CD4-positive, alpha-beta T cell treated with Interleukin-1 beta for 1 hour (primary cell): ENCODE measurements at places on chromosomes 7 and 10.

DNA sequence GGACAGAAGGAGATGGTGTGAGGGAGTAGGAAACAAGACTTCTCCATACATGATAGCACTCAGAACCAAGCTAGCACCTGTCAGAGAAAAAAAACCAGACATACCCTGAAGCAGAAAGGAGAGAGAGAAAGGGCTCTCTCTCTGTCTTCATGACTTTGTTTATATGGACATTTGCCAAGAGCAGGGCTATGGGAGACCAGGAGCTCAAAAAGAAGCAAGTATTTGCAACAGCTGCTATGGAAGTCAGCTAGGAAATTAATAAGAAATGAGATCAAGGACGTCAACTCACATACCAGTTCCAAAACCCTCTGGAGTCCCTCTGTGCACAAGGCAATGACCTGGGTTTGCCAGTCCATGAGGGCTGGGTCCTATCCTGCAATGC lies 111.6 kb downstream of the SGMS1 start:
- no peak for DNase-seq

DNA sequence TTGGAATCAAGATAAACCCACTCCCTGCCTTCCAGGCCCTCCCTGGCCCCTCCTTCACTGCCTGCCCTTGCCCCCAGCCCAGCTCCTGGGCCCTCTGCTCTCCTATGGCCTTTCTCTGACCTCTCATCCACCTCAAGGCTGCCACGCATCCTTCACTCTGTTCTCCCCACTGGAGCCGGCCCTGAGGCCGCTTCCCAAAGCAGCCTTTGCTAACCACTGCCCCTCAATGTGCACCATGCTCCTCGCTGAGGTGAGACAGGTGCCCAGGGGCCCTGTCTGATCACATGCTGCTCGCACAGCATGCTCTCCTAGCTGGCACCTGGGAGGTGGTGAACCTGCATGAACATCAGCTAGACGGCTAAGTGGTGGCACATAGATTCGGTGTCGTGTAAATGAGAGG lies 138.5 kb upstream of the RET start:
- DNase-seq: no peak

DNA sequence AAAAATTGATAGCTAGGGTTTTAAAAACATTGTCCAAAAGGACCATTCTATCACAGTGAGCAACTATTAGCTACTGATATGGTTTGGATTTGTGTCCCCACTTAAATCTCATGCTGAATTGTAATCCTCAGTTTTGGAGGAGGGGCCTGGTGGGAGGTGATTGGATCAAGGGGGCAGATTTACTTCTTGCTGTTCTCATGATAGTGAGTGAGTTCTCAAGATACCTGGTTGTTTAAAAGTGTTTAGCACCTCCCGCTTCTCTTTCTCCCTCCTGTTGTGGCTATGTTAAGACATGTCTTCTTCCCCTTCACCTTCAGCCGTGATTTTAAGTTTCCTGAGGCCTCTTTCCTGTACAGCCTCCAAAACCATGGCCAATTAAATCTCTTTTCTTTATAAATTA lies 500.4 kb upstream of the POT1 start:
- DNase-seq: no peak

DNA sequence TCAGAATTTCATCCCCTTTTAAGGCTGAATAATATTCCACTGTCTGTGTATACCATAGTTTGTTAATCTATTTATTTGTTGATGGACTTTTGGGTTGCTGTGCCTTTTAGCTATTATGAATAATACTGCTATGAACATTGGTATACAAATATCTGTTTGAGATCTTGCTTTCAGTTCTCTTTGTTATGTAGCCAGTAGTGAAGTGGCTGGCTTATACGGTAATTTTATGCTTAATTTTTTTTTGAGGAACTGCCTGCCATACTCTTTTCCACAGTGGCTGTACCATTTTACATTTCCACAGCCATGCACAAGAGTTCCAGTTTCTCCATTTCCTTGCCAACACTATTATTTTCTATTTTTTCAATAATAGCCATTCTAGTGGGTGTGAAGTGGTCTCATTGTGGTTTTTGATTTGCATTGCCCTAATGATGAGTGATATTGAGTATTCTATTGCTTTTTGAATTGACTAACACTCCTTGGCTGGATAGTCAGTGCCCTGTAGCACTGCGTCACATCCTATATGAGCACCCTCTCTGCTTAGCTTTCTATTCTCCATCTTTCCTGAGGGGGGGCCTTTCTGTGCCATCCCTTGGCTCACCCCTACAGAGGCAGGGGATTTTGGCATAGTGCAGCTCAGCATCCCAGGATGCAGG lies 29.4 kb upstream of the RAPGEF5 start:
- no peak for DNase-seq

- no peak for DNase-seq
Observed at GRCh38 chr10:102677331-102678067, 33.2 kb downstream of the TRIM8 start.

- DNase-seq: no peak
Observed at GRCh38 chr10:62819141-62819920, 3.2 kb upstream of the EGR2 start.

DNA sequence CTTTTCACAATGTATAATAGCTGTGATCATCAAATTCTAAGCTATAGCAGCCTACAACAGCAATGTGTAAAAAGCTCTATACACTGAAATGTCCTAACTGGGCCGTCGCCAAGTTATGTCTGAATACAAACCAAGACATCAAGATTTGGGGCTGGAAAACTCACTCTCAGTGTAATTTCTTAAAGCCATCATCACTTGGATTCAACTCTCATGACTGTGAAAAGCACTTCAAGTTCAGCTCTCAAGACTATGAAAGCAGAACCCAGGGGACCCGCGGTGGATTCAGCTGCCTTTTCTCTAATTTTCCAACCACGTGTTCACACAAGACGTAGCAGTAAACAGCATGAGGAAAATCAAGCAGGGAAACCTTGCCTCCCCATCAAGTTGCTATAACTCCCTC lies 15.8 kb upstream of the ZNRF2 start:
- DNase-seq: no peak

DNA sequence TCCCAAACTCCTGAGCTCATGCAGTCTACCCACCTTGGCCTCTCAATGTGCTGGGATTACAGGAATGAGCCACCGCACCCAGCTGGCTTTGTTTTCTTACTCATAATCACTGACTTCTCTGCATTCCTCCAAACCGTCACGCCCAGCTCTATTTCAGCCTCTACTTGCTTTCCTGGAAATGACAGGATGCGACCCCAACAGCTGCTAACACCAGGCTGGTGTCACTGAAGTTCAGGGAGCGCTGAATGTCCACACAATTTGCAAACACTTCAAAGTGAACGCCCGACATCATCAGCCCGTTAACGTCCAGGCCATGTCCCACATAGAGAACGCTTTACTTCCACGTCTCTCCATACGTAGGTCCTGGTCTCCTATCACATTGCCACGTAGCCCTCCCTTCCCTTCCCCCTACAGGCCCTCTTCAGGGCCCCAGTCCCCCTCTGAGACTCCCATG lies 12.8 kb upstream of the PROSER2 start:
- DNase-seq: no peak

- no peak for DNase-seq
Observed at GRCh38 chr7:130396109-130396508, 15.8 kb downstream of the CPA1 start.

- no peak for DNase-seq
Observed at GRCh38 chr10:95567903-95568630, 6.9 kb upstream of the SORBS1 start.

DNA sequence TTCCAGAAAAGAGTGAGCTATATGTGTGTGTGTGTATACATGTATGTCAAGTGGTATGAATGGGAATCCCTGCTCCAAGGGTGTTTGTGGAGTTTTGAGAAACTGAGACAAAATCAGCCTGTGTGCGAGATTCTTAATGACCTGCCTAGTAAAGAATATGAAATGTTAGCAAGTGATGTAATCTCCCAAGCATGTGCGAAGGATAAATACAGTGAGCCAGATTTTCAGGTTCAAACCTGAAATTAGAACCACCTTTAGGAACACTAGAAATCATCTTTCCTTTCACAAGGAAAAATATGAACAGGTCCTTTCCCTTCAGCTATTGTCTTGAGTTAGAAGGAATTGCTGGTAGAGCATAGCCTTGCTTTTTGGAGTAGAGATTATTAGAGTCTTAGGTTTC lies 457.6 kb downstream of the LRMDA start:
- no peak for DNase-seq

- DNase-seq: no peak
Observed at GRCh38 chr10:85060944-85061343, 732.6 kb downstream of the CCSER2 start.

- DNase-seq: no peak
Observed at GRCh38 chr10:33612551-33612950, 278.1 kb upstream of the NRP1 start.

- no peak for DNase-seq
Observed at GRCh38 chr7:142864980-142865747, 10.3 kb downstream of the EPHB6 start.

DNA sequence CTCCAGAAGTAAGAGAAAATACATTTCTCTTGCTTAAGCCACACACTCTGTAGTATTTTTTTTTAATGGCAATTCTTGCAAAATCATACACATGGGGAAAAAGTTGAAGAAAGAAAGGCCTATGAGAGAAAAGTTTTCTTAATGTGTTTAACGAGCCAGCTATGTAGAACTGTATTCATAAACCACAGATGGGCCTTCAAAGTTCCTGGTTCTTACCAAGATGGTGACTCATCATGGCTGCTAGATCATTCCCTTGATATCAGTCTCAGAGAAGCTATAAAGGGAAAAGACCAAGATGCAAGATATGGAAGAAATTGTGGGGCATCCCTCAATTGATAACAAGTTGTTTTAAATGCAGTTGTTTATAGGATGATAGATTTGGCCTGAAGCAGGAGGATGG lies 992.7 kb upstream of the MBL2 start:
- no peak for DNase-seq

DNA sequence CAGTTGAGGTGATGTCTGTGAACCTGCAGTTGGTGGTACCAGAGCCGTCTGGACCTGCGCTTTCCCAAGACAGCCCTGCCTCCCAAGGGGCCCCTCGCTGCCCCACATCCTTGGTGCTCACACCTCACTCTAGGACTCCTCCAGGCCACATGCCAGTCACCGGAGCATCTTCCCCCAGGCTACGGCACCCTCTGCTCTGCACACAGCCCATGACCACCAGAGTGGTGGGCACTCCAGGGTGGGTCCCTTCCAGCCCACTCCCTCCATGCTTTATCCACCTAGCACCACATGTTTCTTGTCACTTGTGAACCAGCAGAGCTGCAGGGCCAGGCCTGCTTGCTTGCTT lies 183.7 kb upstream of the SH2B2 start:
- no peak for DNase-seq

- no peak for DNase-seq
Observed at GRCh38 chr7:91320366-91321078, 56.3 kb downstream of the FZD1 start.

- DNase-seq: no peak
Observed at GRCh38 chr7:36317276-36317675, 72.4 kb upstream of the ANLN start.

- no peak for DNase-seq
Observed at GRCh38 chr7:27377988-27378387, 135.4 kb downstream of the EVX1 start.

- no peak for DNase-seq
Observed at GRCh38 chr10:50410066-50410811, 158.9 kb upstream of the ASAH2 start.

DNA sequence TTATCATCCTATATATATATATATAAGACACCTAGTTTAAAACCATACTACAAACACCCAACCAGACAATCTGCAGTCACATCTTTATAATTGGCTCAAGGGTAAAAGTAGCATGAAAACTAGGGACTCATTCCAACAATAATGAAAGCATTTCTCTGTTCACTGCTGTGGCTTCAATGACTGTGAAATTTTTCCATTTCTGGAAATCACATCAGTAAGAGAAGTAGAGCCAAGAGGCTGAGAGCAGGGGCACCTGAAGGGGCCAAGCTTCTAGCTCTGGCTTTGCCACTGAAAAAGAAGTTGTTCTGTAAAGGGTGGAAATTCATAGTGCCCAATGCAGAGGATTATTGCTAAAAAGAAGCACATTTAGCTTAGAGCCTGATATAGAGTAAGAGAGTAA lies 158.6 kb upstream of the GLI3 start:
- DNase-seq: no peak

GRCh38 chr7:80896906-80897598 lies 21.8 kb downstream of the SEMA3C start:
- DNase-seq: no peak

DNA sequence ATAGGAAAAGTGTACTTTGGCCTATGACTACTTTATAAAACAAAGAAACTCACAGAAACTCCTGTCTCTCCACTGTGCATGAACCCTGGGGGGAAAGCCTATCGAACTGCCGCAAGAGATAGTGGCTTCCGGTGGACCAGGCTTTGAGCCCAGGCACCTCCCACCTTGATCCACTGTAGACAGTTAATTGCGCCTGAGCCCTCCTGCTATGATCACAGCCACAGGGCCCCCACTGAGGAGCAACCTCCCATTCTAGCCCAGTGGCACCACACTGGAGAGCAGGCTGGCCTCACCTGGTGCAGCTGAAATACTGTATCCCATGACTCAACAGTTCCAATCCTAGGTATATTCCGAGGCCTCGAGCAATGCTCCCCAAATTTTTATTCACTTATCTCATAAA lies 98.8 kb downstream of the COBL start:
- no peak for DNase-seq

- no peak for DNase-seq
Observed at GRCh38 chr10:89398003-89398749, 5.8 kb downstream of the IFIT1 start.

- DNase-seq: no peak
Observed at GRCh38 chr7:129496653-129497052, 5.7 kb upstream of the SMKR1 start.

DNA sequence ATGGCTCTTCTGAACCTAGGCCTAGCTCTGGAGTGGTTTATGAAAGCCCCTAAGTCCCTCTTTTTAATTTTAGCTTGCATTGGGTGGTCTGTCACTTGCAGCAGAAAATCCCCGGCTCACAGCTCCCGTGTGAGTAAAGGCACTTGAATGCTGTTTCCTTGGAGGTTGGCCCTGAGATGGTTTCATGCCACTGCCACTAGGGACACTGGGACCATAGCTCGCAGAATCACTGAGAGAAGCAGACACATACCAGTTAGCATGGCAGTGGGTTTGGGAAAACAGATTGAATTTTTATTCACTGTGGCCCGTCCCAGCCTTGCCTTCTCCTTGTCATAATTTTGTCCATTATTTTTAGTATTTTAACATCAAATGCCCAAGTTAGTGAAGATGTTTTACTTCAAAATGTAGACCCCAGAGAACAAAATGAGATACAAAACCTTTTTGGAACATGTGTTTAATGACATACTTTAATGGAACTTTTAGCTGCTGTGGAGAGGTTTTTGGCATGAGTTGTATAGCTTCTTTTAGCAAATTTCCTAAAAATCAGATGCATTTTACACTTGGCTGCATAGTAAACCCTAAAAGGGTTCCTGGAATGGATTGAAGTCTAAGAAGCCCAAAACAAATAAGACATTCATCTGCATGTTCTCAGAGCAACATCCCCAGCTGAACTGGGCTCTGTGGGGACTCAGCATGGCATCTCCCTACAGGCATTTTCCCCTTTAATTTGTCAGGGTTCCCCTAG lies 259.7 kb upstream of the PITRM1 start:
- no peak for DNase-seq
